ENCODE measurements at places on chromosomes 1 and 21.

DNA sequence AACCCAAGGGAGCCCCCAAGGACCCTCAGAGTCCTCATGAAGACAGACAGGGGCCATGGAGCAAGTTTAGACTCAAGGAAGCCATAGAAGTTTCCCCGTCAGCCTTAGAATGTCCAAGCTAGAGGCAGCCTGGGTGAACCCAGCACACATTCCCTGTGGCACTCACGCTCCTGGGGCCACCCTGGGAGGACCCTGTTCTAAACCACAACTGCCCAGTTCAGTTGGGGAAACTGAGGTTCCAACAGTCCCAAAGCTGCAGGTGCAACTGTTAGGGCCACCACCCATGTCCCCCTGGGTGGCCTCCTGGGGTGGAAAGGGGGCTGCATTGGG, 9.3 kb downstream of the WNT3A start:
- DNase-seq: no peak

- peak; percentile 49 for DNase-seq
Observed at GRCh38 chr1:66351478-66351877, 182.5 kb upstream of the SGIP1 start.

DNA sequence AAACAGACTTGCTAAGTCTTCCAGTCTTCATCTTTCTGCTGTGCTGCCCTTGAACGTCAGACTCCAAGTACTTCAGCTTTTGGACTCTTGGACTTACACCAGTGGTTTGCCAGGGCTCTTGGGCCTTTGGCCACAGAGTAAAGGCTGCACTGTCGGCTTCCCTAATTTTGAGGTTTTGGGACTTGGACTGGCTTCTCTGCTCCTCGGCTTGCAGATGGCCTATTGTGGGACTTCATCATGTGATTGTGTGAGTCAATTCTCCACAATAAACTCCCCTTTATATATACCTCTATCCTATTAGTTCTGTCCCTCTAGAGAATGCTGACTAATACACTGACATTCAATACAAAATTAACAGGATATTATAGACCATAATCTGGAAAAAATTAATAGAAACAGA, 628.1 kb downstream of the PLPP3 start:
- DNase-seq: no peak

- no peak for DNase-seq
Observed at GRCh38 chr21:38995731-38996130, 187.5 kb downstream of the PSMG1 start.

DNA sequence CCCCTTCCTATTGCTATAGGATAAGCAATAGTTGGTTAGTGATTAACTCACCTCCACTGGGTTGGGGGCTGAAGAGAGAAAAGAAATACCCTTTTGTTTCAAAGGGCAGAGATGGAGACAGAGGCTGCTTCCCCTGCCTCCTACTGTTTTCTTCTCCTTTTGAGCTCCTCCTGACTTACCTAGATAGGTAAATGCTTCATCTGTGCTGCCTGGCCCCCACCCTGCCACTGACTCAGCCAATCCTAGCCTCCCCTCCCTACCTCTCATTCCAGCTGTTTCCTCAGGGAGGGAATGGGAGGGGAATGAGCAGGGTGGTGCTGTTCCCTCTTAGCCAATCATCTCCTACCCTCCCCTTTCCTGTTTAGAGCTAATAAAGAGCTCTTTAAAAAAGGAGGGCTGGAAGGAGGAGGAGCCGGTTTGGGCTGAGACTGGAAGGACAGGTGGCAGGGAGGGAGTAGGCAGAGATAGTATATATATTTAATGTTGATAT, at the start of gene C1orf116:
TSS of gene C1orf116 (minus strand) at position 229 of the 490 bp plus-strand sequence. CDS start 5,158 bp downstream, outside the sequence.
- no peak for DNase-seq

All from suppressor macrophage treated with lipopolysaccharide for 1 hour (primary cell).